ENCODE measurements at places on chromosomes 1 and 21.

DNA sequence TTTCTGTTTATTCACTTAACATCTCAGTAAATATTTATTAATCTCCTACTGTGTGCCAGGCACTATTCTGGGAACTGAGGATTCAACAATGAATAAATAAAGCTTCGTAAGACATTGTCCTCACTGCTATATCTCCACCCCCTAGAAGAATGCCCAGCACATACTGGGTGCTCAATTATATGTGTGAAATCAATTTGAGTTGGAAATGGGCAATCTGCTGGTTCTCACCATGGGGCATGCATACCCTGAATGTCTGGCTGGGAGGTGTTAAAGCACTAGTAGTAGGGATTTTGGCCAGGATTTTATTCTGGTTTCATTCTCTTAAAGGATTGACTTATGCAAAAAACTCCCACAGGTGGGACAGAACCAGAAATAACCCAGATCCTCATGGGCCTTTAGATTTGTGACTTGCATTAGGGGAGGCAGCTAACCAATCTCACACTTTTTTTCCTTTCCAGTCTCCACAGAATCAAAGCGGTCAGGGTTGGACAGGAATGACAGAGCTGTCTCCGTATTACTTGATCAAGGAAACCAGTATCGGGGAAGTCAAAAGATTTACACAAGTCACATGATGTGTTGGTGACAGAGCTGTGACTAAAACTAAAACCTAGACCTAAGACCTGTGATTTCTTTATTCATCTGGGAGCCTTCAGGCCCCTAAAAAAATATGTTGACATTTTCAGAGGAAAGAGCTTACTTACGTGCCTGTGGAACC, 12.8 kb downstream of the GFI1 start:
- DNase-seq, result no peak

GRCh38 chr21:29304597-29304996, 5.9 kb downstream of the BACH1 start:
- no peak for DNase-seq

GRCh38 chr1:32998997-32999396, 34.4 kb upstream of the RNF19B start:
- no peak for DNase-seq

GRCh38 chr1:175599212-175599705, 144.1 kb downstream of the TNR start:
- no peak for DNase-seq

- DNase-seq, result no peak
Measured at GRCh38 chr1:148354284-148354912, 128.7 kb downstream of the PPIAL4G start.

DNA sequence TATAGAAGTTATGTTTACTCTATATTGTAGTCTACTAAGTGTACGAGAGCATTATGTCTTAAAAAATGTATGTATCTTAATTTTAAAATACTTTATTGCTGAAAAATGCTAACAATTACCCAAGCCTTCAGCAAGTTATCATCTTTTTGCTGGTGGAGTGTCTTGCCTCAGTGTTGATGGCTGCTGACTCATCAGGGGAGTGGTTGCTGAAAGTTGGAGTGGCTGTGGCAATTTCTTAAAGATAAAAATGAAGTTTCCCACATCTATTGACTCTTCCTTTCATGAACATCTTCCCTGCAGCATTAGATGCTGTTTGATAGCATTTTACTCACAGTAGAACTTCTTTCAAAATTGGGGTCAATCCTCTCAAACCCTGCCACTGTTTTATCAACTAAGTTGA, 95.8 kb downstream of the CDC7 start:
- DNase-seq, result no peak

DNA sequence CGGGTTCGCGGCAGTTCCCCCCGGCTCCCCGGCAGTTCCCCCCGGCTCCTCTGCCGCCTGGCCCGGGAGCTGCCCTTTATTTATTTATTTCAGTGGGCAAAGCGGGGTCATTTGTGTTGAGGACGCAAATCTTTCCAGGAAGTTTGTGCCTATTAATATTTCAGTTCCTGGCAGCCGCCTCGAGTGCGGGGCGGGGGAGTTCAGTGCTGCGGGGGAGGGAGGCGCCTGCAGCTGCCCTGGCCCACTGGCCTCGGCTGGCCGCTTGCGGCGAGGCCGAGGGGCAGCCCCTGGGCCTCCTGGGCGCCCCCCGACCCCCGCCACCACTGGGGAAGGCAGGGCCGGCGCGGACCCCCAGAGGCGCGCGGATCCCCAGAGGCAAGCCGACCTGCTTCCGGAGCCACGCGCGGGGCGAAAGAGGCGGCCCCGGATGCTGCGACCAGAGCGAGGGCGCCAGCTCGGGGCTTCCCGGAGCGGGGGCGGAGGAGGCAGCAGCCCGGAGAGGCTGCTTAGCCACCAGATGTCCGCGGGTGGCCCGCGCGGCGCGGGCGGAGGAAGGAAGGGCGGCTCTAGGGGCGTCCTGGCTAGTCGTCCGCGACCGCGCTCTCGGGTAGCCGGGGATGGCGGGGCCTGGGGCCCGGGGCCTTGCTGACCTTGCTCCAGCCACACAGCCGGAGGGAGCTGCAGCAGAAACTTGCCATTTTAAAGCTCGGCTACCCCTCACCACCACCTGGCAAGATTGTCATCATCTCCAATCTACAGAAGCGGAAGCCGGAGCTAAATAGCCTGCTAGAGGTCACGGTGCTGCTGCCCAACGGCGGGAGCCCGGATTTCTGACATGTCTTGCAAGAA, 48.0 kb downstream of the H3-3A start:
- no peak for DNase-seq
